ENCODE measurements at places on chromosomes 4 and X.

DNA sequence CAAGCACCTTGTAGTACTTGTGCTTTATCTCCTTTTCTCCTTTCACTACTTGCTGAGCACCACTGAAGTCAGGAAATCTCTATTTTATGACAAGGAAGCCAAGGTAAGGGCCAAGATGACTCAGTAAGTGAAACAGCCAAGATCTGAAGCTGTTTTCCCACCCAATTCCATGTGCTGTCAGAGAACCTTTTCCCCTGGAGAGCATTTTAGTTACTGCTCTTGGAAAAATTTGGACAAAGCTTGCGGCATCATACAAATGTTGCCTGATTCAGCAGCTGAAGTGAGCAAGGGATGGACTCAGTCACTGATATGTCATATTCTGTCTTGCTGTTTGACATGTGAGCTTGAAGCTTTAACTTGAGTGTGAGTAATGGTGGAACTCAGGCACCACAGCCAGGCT is 391.4 kb downstream of the RAB28 start:
- DNase-seq, result no peak

DNA sequence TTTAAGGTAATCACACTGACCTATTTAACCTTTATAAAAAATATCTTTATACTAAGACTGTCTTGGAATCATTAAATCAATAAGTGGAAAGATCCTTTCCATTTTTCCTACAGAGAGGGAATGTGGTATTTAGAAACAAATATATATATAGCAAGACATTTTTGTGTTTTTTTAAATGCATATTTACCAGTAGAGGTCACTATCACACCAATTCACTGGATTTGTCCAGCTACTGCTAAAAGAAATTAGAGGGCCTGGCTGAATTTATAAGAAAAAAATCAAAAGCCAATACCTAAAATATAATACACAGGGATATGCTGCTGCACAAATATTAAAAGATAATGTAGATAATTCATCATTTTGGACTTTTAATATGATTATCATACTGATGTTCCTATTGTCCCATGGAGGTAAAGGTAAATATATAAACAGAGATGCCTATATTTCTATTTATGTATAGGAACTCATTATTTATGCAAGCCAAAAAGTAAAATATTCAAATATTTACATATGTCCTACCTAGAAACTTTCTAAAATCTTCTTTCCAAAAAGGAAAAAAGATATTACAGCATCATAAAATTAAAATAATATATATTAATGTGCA is 69.5 kb downstream of the PDE5A start:
- DNase-seq, result no peak

GRCh38 chr4:169151671-169152070 is 119.1 kb downstream of the SH3RF1 start:
- no peak for DNase-seq

- DNase-seq, result no peak
Observed at GRCh38 chr4:101292214-101292613, 55.1 kb downstream of the PPP3CA start.

- no peak for DNase-seq
Observed at GRCh38 chr4:149141391-149141790, 674.3 kb downstream of the IQCM start.

GRCh38 chr4:6271701-6272465 is 2.2 kb downstream of the WFS1 start:
- no peak for DNase-seq

GRCh38 chrX:12370497-12370986 is 232.3 kb downstream of the FRMPD4 start:
- no peak for DNase-seq

All from dorsolateral prefrontal cortex (tissue), 122 donors.